ENCODE measurements at places on chromosomes 12 and 14.
A peak's percentile ranks its signal among the peaks of the same experiment; 100 is the strongest.

- no peak for DNase-seq
These were observed 279.4 kb downstream of the CACNA1C start for GRCh38 chr12:2332236-2332635.

- DNase-seq, result no peak
These were observed 26.9 kb downstream of the GLIPR1L1 start for GRCh38 chr12:75361408-75361807.

- DNase-seq, result no peak
These were observed 33.5 kb downstream of the DYRK2 start for GRCh38 chr12:67681941-67682620.

DNA sequence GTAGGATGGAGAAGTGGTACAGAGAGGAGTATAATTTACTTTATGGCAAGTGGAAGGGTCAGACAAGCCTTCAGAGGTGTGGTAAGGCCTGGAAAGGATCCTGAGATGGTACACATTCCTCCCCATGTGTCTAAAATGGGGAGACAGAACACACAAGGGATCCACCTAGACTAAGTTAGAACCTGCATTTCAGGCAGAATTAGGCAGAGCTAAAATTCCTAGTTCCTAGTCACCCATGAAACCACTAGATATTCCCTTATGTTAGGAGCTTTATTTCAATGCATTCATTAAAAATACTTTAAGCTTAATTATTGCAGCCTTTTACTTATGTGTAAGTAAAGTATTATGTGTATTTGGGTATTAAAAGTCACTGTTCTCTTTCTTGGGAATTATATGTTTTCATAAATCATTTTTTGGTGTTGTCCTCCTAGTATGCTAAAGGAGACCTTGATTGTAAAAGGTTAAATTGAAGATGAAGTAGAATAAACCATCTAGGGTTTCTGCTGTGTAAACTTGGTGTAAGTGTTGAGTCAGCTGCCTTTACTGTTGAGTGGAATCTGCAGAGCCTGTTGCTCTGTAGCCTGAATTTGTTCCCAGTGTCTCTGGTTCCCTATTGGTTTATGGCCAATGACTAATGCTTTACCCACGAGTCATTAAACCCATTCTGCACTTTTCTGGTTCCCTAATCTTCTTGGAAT is 423.2 kb downstream of the ATP23 start:
- no peak for DNase-seq

- DNase-seq, result no peak
These were observed 46.1 kb downstream of the TMTC3 start for GRCh38 chr12:88188180-88188579.

DNA sequence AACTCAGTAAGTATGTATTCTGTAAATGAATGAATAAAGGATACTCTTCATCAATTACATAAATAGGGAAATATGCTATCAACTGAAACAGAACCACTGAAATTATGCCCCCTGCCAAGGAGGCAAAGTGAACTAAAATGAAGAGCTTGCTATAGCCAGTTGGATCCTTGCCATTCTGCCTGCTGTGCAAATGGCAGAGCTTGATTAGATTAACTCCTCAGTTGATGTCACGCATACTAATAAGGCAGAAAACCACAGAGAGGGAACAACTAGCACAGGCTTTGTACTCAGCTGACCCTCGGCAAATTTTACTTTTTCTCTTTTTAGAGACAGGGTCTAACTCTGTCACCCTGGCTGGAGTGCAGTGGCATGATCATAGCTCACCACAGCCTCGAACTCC is 36.7 kb upstream of the FERMT2 start:
- no peak for DNase-seq

- DNase-seq, result no peak
These were observed 6.3 kb downstream of the TRAFD1 start for GRCh38 chr12:112131686-112132085.

GRCh38 chr12:132618683-132619043 is at the start of gene P2RX2:
TSS of gene P2RX2 (plus strand) at chr12:132618776. CDS start at chr12:132618817, 41 bp downstream.
- DNase-seq, result no peak

- DNase-seq, result no peak
These were observed 11.2 kb downstream of the FAR2 start for GRCh38 chr12:29160230-29160629.

GRCh38 chr14:50943261-50943942 is 881 bp downstream of the PYGL start:
- DNase-seq, result no peak

DNA sequence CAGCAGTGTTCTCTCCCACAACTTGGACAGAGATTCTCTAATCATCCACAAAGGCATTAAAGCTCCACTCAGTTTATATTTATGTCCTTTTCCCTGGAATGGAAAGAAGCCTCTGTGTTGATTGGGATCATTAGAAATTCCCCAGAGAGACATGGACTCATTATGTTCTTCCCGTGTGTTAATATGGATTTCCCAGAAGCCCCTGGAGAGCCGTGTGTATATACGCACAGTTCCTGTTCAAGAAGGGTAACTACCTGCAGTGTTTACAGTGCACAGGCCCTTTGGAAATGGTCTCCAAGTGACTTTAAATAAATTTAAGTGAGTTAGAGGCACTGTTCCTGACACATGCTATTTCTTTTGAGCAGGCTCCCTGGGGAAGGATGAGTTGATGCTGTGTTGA is 428.0 kb upstream of the TMTC1 start:
- DNase-seq, result no peak

DNA sequence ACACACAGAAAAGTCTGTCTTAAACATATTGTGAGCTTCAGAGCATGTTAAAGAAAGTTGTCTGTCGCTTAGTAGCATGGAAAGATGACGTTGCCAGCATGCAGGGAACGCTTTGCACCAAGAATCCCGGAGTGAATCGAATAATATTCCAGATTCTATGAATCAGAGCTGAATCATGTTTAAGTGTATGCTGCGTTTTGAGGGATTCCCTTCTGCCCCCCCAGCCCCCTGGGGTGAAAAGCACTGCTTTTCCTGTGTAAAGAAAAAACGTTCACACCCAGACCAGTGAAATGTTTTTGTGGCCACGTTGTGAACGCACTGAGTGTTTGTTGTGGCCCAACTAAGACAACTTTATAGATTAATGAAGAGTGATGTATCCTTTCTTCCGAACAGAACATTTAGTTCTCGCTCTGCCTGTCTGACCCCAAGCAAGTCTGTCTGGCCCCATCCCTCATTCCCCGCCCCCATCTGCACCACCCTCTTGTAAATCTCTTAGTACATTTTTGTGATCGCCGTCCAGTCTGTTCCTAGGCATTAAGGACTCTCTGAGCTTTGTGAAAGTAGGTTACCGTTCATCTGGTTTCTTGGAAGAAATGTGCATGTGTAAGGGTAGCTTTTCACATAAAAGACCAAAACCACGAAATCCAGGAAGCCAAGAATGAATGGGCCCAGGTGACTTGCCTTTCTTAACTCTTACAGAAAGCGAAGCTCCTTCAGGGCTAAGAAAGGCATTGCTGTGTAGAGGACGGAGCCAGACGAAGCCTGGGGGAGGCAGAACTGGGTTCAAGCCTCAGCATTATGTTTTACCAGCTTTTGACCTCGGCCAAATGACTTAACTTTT is 103.0 kb downstream of the SAMD4A start:
- DNase-seq, result no peak

DNA sequence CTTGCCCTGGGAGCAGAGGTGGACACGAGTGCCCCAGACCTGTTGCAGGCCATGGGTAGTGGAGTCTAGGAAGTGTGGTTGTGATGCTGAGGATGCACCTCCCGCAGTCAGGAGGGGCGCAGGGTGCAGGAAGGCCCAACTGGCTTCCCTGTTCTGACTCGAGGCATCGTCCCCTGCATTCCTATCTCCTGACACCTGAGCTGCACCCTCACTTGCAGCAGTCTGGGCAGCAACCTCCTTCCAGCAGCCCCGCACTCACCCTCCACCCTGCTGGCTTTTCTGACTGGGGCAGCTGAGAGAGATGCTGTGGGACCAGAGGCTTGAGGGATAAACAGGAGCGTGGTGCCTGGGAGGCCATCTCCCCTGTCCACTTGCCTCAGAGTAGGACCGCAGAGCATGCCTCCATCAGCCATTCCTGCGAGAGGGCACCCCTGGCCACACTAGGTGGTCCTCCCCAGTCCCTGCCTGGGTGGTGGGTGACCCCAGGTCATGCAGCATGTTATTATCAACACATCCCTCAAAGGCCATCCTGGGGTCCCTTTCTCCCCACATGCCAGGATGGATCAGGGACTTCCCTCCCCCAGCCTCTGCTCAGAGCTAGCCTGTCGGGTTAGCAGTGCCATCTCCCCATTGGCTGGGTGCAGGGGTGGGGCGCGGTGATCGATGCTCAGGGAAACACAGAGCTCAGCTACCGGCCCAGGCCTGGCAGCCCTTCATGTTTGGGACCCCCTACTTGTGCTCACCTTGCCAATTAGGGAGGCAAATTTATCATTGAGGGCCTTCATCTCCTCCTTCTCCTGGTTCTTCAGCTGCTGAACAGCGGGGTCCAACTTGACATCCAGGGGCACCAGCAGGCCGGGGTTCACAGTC is 719 bp downstream of the KRT80 start:
- no peak for DNase-seq

- no peak for DNase-seq
These were observed 2.5 kb downstream of the PTGDR start for GRCh38 chr14:52269982-52270381.

- DNase-seq, result peak; percentile 48
These were observed 51.1 kb upstream of the CRACR2A start for GRCh38 chr12:3803865-3804472.

- DNase-seq, result no peak
These were observed 19.3 kb downstream of the GXYLT1 start for GRCh38 chr12:42125388-42125767.

- no peak for DNase-seq
These were observed 165.0 kb downstream of the OTOGL start for GRCh38 chr12:80264386-80264785.

GRCh38 chr14:35766036-35766699 is 42.9 kb downstream of the RALGAPA1 start:
- no peak for DNase-seq

GRCh38 chr14:75970989-75971388 is 10.8 kb downstream of the TGFB3 start:
- no peak for DNase-seq

DNA sequence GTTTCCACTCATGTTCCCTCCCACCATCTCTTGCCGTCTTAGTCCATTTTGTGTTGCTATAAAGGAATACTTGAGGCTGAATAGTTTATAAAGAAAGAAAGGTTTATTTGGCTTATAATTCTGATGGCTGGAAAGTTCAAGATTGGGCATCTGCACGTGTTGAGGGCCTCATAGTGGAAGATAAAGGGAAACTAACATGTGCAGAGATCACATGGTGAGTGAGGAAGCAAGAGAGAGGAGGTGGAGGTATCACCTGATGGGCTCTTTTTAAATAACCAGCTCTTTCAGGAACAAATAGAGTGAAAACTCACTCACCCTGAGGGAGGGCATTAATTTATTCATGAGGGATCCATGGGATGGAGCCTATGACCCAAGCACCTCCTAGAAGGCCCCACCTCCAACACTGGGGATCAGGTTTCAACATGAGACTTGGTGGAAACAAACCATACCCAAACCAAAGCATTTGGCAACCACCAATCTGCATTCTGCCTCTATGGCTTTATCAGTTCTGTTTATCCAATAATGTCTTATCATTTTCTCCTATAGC is 29.5 kb downstream of the MYO1H start:
- DNase-seq, result no peak

DNA sequence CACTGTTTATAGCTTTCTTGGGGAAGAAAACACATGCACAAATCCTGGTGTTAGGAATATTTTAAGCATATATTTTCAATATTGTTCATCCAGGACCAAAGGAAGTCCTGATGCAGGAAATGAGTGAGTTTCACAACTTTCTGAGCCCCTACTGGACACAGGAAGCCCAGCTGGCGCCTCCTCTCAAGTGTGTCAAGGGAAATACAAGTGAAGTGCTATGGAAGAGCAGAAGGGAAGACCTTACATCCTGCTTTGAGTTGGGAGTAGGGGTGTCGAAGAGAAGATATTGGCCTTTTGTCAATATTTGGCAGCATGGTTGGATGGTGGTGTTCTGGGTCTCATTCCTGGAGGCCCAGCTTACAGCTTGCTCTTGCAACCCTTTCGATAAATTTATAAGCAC is 66.1 kb upstream of the ZDHHC17 start:
- DNase-seq, result no peak

GRCh38 chr12:53994264-53995001 is 5.5 kb upstream of the HOXC9 start:
- DNase-seq, result no peak

- DNase-seq, result no peak
These were observed 343.4 kb downstream of the ADAMTS20 start for GRCh38 chr12:43208627-43209026.

DNA sequence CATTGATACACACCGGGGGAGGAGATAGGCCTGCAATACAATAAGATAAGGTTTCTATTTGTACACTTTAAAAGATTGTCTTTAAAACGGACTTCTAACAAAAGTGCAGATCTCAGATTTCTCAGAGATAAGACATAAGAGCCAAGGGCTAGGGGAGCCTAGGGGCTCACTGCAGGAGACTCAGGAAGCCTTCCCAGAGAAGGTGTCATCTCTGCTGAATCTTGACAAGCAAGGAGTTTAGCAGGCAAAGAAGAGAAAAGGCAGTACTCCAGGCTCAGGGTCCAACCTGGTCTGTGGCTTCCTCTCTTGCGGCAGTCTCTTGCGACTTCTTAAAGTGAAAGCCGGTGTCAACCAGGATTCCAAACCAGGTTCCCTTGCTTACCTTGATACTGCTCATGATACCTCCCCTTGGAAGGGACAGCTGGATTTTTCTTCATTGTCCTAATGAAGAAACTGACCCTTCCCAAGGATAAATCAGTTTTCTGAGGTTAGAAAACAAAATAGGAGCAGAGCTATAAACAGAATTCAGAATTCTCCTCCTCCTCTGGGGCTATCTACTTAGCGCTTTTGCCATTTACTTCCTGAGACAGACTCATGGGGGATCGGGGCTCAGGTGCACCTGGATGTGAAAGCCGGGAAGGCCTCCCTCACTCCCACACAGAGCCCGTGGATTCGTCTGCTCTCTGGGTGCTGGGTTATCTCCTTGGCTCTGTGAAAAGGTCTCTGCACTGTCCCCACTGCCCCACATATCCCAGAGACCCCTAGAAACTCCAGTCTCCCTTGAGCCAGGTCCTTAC is 1.7 kb upstream of the SCNN1A start:
- DNase-seq, result no peak

- no peak for DNase-seq
These were observed 17.8 kb downstream of the UTP20 start for GRCh38 chr12:101297661-101298060.

GRCh38 chr14:23248601-23249000 is 10.9 kb downstream of the RNF212B start:
- no peak for DNase-seq

GRCh38 chr12:112973011-112973735 is 5.1 kb upstream of the OAS2 start:
- DNase-seq, result no peak

GRCh38 chr12:337039-337438 is 52.1 kb downstream of the KDM5A start:
- no peak for DNase-seq

- DNase-seq, result no peak
These were observed 19.3 kb downstream of the CCDC62 start for GRCh38 chr12:122793685-122794106.

GRCh38 chr12:92927436-92928281 is 1.4 kb downstream of the EEA1 start:
- no peak for DNase-seq

Data from activated CD4-positive, alpha-beta T cell treated with anti-CD3 and anti-CD28 coated beads for 1 hour (primary cell).